ENCODE measurements at places on chromosomes 3 and 15.

DNA sequence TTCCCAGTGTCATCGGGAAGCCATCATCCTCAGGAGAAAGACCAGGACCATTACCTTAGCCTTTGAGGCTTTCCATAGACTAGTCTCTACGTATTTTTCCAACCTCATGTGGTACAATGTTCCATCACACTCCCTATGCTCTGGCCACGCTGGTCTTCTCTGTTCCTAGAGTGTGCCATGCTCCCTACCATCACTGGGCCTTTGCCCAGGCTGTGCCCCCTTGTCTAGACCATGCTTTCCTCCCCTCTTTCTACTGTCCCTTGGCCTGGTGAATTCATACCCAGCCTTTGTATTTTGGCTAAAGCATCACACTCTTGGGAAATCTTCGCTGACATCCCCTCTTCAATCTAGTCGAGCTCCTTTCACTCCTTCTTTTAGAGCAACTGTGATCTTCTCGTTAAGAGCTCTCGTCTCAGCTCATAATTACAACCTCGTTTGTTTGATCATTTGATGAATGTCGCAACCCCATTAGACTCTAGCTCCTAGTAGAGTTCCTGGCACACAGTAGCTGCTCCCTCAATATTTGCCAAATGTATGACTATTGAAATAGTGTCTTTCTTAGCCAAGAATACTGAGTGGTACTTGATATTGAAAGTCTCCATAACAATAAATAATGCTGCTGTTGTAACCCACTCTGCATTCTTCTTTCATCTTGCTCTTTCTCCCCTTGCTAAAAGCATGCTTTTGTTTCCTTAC lies 100.2 kb upstream of the FAM3D start:
- no peak for DNase-seq

GRCh38 chr3:139759470-139759869 lies 81.7 kb upstream of the NMNAT3 start:
- no peak for DNase-seq

DNA sequence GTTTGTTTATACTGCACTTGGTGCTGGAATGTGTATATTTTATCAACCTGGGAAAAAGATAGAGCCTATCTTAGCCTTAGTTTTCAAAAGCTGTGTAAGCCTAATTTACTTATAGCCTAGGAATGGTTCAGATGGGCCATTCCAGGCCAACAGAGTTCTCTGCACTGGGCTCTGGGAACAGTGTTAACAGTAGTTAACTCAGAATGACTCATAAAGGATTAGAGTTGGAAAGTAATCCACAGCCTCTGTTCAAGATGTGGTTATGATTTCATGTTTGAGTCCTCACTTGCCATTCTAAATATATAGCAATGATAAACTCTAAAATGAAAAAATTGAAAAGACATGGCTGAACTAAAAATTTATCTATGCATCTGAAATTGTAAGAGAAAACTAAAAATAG lies 22.6 kb upstream of the PEX5L start:
- DNase-seq: no peak

DNA sequence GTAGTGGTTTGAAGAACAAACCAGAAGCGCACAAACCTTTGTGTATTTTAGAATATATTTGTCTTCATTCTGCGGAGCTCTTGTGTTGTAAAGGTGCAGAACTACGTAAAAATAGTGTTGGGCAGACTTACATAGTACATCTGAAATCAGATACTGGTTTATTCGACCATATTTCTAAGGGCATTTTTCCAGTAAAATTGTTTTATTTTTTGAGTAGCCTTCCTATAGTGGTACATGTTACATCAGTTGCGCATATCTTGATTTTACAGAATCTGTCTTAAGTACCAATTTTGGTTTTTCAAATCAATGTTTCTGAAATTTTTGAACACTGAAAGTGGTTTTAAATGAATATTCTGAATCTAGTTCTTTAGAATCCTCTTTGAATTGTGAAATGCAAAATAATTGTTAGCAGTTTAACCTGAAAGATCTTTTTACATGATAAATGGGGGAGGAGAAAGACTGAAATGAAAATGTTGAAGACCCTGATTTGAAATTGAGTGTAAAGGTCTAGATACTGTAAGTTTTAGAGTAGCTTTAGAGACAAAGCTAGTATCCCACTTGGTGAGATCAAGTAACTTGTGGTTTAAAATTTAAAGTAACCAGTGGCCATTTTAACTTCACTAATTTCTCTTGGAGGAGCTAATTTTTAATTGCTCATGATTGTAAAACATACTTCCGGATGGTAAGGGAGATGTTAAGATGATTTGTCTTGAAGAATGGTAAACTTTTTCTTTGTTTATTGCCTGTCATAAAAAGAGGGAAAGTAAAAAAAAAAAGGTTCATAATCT lies 15.5 kb upstream of the CHD2 start:
- no peak for DNase-seq

DNA sequence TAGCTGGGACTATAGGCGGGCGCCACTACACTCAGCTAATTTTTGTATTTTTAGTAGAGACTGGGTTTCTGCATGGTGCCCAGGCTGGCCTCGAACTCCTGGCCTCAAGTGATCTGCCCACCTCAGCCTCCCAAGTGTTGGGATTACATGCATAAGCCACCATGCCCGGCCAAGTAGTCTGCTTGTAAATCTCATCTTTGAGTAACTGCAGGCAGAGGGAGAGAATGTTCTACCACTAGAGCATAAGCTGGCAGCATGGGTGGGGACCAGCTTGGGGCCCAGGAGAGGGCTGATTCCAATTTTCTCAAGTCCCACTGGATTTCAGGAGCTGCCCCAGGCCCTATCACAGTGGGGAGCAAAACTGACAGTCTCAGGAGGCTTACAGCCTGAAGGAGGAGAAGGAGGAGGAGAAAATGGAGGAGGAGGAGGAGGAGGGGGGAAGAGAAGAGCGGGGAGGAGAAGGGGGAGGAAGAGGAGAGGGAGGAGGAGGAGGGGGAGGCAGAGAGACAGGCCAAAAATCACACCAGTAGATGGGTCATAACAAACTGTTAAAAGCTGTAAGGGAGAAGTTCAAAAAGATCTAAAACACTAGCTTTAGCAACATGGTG lies 229.1 kb upstream of the IGF1R start:
- no peak for DNase-seq

GRCh38 chr3:134180761-134181160 lies 69.9 kb downstream of the RYK start:
- DNase-seq: no peak

DNA sequence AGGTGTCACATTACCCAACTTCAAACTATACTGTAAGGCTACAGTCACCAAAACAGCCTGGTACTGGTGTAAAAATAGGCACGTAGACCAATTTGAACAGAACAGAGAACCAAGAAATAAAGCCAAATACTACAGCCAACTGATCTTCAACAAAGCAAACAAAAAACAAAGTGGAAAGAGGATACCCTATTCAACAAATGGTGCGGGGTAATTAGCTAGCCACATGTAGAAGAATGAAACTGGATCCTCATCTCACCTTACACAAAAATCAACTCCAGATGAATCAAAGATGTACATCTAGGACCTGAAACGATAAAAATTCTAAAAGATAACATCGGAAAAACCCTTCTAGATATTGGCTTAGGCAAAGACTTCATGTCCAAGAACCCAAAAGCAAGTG lies 13.1 kb downstream of the PEAK1 start:
- no peak for DNase-seq

DNA sequence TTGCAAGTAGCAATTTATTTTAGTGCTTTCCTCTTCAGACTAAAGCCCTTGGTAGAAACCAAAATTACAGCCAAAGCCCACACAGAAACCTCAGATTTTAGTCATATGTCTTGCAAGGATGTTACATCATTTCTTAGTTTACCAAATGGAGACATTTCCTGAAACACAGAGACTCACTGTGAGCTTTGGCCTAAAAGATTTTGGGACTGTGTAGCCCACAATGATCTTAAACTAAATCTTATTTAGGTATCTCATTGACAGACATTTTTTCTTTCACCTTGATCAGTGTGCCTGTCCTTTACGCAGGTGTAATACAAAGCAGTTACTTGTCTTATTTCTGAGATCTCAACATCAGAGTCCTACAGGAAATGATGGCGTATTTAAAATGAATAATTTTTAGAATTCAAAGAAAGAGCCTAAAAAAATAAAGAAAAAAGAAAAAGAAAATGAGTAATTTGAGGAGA lies 27.8 kb upstream of the AP4E1 start:
- DNase-seq: no peak

GRCh38 chr3:141454906-141455602 lies 31.8 kb upstream of the RASA2 start:
- DNase-seq: peak; percentile 88

DNA sequence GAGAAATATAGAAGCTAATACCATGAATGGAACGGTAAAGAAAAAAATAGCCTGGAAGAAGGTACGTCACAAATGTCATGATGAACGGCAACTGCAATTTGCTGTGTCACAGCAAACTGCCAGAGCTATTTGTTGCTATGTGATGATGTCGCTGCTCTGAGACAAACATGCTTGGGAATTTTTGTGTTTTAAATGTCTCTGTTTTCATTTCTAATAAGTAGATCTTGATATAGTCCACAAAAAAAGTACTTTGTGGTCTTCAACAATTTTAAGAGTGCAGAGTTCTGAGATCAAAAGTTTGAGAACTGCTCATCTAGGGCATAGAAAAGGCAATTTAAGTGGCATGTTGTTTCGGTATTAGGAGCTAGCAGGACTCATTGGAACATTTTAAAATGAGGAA lies 4.3 kb upstream of the NR1D2 start:
- no peak for DNase-seq

DNA sequence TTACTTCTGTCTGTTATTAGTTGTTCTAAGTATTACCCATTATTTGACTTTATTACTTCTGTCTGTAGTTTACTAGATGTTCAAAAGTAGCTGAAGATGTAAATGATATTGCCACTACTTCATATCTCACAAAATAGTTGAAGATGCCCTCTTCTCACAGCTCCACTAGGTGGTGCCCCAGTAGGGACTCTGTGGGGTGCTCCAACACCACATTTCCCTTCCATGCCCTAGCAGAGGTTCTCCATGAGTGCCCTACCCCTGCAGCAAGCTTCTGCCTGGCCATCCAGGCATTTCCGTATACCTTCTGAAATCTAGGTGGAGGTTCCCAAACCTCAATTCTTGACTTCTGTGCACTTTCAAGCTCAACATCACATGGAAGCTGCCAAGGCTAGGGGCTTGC lies 80.8 kb downstream of the KCNH8 start:
- DNase-seq: no peak

DNA sequence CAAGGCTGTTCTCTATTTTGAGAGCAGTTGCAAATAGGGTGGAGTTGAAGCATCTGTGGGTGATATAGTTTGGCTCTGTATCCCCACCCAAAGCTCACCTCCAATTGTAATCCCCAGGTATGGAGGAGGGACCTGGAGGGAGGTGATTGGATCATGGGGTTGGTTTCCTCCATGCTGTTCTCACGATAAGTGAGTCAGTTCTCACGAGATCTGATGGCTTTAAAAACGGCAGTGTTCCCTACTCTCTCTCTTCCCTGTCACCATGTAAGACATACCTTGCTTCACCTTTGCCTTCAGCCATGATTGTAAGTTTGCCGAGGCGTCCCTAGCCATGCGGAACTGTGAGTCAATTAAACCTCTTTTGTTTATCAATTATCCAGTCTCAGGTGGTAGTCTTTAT lies 21.0 kb downstream of the CHST2 start:
- DNase-seq: no peak

DNA sequence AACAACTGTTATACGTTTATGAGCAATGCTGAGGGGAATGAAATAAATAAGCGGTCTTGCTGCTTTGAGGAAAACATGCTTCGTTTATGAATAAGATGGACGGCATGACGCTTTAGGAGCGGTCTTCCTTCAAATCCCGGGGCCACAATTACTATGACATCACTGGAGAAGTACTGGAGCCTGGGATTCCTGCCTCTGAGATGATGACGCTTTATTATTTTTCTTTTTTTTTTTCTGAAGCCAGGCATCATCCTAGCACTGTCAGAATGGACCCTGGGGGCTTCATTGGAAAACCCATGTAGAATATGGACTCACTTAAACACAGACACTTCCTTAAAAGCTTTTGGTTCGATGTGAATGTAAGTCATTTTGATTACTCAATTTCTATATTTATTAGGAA lies 52.5 kb upstream of the FOXP1 start:
- no peak for DNase-seq

DNA sequence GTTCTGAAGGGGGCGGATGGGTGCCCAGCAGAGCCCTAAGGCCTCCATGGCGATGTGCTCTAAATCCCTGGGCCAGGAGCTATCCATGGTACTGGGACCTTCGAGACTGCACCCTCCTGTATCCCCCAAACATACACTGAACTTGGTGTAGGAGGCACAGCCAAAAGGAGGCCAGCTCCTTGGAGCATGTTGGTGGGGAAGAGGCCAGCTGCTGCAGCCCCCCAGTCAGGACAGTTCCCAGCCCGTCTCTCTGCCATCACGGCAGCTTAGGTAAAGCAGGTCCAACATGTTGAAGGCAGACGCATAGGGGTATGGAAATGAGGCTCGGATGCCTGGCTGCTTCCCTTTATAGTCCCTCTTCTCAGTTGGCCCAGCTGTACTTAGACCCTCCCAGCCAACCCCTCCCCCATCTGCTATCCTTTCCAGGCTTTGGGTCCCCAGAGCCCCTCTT lies 1.8 kb downstream of the CAMKV start:
- peak; percentile 56 for DNase-seq

DNA sequence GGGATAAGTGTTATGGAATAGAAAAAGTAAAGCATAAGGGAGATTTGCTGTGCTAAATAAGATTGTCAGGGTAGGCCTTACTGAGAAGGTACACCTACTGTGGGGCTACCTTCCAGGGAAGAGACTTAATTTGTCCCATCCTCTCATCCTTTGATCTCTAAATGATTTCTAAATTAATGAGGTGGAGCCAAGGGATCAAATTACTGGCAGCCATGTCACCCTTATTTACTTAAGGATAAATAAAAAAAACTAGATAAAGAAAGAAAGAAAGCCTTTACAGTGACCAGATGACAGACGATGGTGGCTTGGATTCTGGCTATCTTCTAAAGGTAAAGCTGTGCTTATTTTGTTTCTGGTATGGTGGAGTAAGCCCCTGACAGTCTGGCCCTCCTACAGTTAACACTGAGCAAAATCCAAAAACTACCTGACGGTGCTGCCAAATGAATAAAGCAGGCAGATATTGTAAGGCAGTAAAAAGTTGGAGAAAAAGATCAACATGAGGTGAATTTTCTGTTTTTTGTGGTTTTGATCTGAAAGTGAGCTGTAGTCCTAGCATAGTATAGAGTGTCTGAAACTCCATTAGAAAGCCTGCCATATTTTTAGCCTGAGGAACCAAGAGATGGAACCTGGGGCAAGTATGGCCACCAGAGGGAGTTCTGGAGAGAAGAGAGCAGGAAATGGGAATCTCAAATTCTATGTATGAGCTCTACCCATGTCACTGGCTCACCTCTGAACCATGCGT lies 285.1 kb upstream of the MANF start:
- peak; percentile 47 for DNase-seq

- DNase-seq: no peak
Measured at GRCh38 chr3:195129644-195130492, 141.1 kb downstream of the XXYLT1 start.

DNA sequence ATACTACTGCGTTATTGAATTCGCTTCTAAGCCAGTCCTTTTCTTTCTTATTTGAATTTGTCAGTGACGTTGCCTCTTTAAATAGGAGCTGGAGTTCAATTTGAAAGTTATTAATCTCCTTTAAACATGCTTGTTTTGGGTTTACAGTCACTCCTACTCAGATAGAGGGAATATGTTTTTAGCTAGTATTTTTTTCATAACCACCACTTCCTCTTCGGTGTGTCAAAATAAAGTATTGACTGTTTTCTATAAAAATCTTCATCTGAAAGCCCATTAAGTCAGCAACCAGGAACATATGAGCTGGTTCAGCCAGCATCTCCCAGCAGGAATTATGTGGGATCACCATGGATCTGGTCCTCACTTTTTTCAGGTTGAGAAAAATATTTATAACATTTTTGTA lies 772.9 kb downstream of the DIPK2A start:
- DNase-seq: no peak

GRCh38 chr3:41224120-41224806 lies 25.0 kb downstream of the CTNNB1 start:
- DNase-seq: no peak

All from HTR-8/SVneo (cell line).